Neural progenitor cell (in vitro differentiated cells): ENCODE measurements at places on chromosomes 13 and 19.

GRCh38 chr13:95926231-95926630 lies 127.0 kb downstream of the UGGT2 start:
- no peak for DNase-seq

- DNase-seq: no peak
Observed at GRCh38 chr13:95564733-95565291, 12.3 kb downstream of the CLDN10 start.

DNA sequence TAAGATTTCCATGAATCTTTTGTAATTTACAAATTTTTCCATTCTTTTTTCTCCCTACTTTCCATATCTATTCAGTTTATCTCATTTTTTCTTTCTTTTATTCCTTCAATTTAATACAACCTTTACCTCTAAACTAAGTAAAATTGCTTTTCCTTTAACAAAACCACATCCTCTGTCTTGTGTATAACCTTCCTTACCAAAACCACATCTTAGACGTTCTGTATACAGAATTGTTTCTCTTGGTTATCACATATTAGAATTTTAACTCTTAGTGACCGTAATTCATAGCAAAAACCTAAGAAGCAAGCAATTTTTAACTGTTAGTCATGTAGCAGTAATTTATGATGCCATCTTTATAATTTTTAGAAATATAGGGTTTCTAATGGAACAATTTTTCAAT lies 15.0 kb downstream of the PPP5C start:
- DNase-seq: no peak

DNA sequence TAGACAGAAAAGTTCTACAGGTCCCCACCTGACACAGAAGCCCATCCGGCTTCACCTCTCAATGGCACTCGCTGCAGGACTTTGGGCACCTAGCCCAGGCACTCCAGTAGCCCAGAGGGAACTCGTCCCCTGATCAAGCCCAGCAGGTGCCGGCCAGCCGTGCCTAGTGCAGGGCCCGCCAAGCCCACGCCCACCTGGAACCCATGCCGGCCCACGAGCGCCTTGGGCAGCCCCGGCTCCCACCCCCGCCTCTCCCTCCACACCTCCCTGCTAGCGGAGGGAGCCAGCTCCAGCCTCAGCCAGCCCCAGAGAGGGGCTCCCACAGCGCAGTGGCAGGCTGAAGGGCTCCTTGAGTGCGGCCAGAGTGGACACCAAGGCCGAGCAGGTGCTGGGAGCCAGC lies 268.8 kb downstream of the SLITRK1 start:
- no peak for DNase-seq

DNA sequence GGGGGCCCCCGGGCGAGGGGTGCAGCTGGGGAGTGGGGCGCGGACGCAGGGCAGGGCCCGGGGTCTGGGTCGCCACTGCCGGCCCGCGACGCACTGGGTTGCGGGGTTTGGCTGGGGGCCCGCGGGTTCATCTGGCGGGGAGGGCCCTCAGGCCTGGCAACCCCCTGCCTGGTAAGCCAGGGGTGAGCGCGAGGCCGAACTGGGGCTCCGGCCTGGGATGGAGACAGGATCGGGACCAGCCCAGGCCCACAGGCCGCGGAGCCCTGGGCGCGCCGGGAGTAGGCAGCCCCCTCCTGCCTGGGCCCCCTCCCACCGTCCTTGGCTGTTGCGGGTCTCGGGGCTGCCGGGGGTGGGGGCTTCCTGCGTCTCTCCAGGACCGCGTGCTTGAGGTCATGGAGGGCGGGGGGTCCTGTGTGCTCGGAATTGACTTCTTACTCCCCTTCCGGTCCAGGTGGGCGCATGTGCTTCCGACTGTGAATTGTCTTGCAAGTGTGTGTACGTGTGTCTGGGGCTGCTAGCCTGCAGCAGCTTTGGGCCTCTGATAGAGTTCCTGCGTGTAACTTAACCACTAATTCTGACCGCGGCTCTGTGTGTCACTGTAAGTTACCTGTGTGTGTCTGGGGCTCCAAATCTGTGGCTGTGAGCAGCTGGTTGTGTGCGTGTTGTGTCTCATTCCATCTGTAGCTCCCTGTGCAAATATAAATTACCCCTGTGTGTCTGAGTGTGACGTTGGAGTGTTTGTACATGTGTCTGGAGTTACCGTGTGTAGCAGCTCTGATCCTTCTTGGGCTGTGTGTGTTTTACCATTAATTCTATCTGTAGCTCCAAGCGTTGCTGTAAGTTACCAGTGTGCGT lies 751 bp downstream of the GRAMD1A start:
- DNase-seq: peak; percentile 43

GRCh38 chr13:77599351-77599750 lies 63.8 kb downstream of the SCEL start:
- no peak for DNase-seq

- DNase-seq: peak; percentile 93
Observed at GRCh38 chr19:4474514-4475022, 2.5 kb downstream of the HDGFL2 start.

DNA sequence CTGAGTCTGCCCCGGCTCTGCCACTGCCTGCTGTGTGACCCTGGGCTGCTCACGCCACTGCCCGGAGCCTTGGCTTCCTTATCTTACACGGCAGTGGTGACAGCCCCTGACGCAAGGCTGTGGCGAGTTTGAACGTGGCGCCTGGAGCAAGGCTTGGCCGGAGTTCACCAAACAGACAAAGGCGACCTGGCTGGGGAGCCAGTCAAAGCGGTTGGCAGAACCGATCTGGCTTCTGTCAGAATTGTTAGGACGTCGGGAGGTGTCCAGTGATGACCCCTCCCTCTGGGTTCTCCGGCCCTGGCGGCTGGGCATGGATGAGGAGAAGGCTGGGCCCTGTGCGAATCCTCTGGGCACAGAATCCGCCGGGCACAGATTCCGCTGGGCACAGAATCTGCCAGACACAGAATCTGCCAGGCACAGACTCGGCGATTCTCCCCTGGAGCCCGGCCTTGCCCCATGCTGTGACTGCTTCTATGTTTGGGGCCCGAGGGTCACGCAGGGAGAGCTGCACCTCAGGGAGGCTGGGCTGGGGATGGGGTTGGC lies 11.7 kb upstream of the TMEM255B start:
- no peak for DNase-seq

GRCh38 chr13:102402290-102402689 lies 442 bp upstream of the FGF14 start:
- DNase-seq: peak; percentile 91

- DNase-seq: no peak
Observed at GRCh38 chr19:41409288-41409687, 11.7 kb downstream of the BCKDHA start.

DNA sequence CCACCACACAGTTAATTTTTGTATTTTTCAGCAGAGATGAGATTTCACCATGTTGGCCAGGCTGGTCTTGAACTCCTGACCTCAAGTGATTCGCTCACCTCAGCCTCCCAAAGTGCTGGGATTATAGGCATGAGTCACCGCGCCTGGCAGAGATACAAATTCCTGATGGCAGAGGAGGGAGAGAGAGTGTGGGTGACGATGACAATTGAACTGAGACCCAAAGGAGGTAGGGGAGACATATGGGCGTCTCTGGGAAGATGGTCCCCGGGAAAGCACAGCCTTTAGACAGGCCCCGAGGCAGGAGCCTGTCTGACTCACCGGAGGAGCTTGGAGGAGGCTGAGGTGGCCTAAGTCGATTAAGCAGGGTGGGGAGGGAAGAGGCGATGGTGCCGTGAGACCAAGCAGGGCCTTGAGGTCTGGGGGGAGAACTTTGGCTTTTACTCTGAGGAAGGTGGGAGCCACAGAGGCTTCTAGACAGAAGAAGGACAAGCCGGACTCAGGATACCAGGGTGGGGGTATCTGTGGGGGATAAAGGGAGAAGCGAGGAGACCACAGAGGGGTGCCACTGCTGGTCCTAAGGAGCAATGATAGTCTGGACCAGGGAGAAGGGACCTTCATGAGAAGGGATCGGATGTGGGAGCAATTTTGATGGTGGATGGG lies 38.2 kb downstream of the ARRDC2 start:
- no peak for DNase-seq

- DNase-seq: no peak
Observed at GRCh38 chr13:69264362-69265334, 843.0 kb upstream of the ATXN8OS start.

GRCh38 chr19:4326837-4327251 lies 11.8 kb downstream of the STAP2 start:
- DNase-seq: peak; percentile 85

DNA sequence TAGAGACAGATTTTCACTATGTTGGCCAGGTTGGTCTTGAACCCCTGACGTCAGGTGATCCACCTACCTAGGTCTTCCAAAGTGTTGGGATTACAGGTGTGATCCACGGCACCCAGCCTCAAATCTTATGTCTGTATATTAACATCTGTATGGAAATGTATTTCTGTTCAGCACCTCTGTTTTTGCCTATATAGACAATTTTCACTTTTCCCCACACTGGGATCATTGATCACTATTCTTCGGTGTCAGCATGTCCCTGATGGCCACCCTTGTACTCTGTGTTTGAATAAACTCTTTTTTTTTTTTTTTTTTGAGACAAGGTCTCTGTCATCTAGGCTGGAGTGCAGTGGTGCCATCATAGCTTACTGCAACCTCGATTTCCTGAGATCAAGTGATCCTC lies 3.2 kb upstream of the ZNF627 start:
- DNase-seq: no peak

DNA sequence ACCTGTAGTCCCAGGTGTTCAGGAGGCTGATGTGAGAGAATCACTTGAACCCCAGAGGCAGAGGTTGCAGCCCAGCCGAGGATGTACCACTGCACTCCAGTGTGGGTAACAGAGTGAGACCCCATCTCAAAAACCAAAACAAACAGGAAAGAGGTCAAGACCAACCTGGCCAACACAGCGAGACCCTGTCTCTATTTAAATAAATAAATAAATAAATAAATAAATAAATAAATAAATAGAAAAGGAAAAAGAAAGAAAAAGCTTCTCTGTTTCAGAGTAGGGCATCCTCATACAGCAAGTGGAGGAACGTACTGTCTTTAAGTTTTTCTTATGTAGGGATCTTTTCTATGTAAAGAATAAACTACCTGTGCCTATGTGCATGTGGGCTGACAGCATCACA lies 2.3 kb downstream of the ZNF700 start:
- no peak for DNase-seq

- DNase-seq: no peak
Observed at GRCh38 chr19:5136073-5136855, 167.4 kb downstream of the KDM4B start.

GRCh38 chr13:41306271-41307145 lies 4.6 kb upstream of the NAA16 start:
- no peak for DNase-seq

- peak; percentile 65 for DNase-seq
Observed at GRCh38 chr13:112616586-112617362, 28.8 kb upstream of the TUBGCP3 start.

GRCh38 chr13:68023838-68024581 lies 793.9 kb upstream of the PCDH9 start:
- DNase-seq: no peak

DNA sequence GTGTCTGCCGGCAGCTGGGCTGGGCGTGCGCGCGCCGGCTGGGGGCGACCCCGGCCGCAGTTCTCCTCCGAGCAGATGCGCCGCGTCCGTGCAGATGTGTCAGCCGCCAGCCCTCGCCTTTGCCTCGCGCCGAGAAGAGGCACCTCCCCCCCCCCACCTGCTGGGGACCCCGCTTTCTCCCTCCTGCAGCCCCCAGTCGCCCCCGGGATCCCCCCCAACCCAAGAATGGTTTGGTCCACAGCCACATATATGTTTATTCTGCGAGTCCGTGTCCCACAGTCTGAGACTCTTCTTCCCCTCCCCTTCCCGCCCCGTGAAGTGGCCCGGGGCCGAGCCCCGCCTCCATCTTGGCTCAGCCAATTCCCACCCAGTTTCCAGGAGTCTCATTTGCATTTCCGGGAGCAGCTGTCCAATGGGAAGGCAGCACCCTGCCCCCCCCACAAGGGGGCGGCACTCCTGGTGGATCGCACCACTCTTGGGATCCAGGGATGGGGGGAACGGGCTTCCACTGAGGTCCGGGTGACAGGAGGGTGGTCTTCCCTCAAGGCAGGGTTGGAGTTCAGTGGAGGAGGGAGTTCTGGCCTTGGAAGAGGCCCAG lies 8.6 kb downstream of the ISOC2 start:
- DNase-seq: peak; percentile 94

DNA sequence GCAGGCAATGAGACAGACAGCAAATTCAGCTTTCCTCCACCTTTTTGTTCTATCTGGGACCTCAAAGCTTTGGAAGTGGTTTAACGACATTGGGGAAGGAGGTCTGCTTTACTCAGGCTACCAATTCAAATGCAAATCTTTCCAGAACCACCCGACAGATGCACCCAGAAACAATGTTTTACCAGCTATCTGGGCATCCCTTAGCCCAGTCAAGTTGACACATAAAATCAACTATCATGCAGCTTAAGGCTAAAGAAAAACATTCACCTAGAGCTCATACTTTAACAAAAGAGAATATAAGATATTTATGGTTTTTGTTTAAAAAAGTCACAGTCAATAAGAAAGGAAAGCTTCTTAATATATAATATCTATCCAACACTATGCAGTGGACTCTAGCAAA lies 246.0 kb downstream of the NALCN start:
- no peak for DNase-seq

DNA sequence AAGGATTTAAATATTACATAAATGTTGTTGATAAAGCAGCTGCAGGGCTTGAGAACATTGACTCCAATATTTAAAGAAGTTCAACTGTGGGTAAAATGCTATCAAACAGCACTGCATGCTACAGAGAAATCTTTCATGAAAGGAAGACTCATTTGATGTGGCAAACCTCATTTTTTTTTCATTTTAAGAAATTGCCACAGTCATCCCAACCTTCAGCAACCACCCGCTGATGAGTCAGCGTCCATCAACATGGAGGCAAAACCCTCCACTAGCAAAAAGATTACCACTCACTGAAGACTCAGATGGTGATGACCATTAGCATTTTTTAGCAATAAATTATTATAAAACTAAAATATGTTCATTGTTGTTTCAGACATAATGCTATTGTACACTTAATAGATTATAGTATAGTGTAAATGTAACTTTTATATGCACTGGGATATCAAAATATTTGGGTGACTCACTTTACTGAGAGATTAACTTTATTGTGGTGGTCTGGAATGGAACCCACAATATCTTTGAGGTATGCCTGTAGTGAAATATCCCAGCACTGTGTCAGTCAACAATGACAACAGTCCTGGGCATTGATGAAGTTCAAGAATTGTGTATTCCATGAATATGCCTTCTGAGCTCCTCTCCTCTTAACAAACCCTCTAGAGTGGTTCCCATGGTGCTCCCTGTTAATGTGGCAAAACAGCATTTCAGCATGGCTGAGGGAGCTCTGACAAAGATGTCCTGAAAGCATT lies 52.4 kb upstream of the SOX21 start:
- DNase-seq: peak; percentile 23

DNA sequence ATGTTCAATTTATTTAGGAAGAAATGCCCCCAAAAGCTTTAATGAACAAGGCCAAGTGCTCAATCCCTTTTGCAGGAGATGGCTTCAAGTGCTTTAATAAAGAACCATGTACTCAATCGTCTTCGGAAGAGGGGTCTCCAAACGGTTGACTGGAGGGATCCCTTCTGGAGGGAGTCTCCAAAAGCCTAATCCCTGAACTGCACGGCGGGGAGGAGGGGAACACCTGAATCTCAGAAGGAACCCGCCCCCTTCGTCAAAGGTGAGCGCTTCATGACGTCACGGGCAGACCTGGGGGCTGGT lies 505 bp downstream of the PAF1 start:
- no peak for DNase-seq

- peak; percentile 95 for DNase-seq
Observed at GRCh38 chr19:50556282-50557008, 11.8 kb downstream of the LRRC4B start.
